Naive B cell (primary cell): ENCODE measurements at places on chromosomes 3 and 15.

DNA sequence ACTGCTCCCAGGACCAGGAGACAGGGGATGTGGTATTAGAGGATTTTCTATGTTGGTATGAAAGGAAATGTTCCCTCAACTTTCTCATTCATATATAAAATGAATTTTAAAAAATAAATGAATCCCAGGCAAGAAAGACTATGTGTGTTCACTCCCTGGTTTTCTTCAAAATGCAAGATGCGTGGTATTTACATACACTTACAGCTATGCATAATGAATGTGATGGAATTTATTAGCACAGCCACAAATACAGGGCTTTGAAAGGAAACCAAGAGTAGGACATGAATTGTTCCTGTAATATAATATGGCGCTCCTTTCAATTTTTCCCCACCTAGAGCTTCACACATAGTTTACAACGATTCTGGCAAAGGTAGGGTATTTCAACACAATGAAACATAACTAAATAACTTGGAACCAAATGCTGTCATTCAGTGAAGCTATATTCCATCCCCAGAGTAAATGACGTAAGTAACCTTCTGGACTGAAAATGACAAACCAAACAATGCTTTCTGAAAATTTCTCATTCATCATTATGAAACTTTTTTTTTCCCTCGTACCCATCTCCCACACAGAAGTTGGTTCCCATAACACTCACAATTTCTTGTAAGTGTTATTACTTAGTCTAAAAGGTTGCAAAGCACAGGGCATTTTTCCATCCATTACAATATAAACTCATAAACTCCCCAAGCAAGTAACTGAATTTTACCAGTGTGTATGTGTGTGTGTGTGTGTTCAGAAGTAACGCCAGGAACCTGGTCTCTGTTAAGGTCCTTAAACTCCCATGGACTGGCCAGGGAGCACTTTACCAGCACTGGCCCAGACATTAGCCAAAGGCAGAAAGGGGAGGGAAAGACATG lies 41.8 kb downstream of the CBLB start:
- no peak for DNase-seq

DNA sequence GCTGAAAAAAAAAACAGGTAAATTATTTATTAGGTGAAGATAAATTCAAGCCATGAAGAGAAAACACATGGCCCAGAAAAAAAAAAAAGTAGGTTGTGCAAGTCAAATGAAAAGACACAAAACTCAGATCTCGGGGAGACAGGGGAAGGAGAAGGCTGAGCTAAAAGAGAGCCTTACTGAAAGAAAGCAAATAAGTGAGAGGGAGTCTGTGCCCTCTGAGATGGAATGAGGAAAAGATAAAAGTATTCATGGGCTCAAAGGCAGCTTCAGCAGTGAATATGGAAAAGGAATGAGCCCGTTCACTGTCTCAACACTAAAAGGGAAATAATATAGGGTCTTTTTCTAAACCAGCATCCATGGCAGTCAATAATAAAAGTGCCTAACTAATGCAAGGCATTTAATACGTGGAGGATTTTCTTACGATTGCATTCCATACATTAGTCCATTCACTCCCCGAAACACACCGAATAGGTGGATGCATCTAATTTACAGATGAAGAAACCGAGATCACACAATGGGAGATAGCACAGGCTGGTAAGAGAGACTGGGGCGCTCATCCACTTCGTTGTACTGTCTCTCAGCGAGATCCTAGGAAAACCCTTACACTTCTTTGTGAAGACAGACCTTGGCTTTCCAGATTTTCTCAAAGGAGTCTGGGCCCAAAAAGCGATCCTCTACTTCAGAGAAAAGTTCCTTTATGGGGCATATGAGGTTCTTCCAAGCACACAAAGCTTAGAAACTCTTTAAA lies 1.1 kb downstream of the TFDP2 start:
- no peak for DNase-seq

DNA sequence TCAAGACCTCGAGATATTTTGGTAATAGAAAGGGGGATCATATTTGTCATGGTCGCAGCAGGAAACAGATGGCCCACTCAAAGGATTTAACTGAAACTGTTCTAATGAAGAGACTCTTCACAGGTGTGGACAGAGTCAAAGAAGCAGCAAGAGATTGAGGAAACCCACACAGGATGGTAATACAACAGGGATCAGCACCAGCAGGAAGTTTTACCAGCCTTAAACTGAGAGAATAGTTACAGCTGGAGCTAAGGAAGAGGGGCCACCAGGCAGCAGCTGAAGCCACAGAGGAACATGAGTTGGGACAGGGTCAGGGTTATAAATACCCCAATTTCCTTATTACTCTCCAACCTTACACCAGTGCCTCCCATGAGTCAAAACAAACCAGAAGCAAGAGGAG lies 131.8 kb upstream of the UBE2E2 start:
- DNase-seq, result peak; percentile 6

GRCh38 chr3:167091226-167091625 lies 288.9 kb downstream of the ZBBX start:
- no peak for DNase-seq

GRCh38 chr15:64808785-64809453 lies 16.5 kb downstream of the PIF1 start:
- no peak for DNase-seq

GRCh38 chr3:196596355-196596754 lies 27.9 kb downstream of the FBXO45 start:
- DNase-seq, result no peak
